H7 (cell line): ENCODE measurements at places on chromosomes 7 and 10.

GRCh38 chr7:76244781-76245391, 43.2 kb downstream of the SRRM3 start:
- peak; percentile 55 for DNase-seq

- DNase-seq: peak; percentile 65
Measured at GRCh38 chr10:111142092-111142768, 65.4 kb downstream of the ADRA2A start.

DNA sequence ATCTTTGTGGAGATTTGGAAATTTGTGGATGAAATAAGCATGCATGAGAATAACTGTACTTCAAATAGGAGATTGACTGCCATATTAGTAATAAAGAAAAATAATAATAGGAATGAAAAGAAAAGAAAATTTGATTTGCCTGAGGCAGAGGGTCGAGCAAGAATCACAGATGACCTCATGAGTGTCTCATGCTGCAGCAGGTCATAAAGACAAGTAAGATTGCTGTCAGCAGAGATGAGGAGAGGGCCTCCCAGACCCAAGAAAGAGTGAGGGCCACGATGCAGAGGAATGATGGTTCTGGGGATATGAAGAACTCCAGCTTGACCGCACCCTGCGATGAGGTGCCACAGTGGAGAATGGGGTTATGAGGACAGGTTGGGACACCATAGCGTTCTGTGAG, 39.2 kb downstream of the TOMM7 start:
- DNase-seq: no peak

DNA sequence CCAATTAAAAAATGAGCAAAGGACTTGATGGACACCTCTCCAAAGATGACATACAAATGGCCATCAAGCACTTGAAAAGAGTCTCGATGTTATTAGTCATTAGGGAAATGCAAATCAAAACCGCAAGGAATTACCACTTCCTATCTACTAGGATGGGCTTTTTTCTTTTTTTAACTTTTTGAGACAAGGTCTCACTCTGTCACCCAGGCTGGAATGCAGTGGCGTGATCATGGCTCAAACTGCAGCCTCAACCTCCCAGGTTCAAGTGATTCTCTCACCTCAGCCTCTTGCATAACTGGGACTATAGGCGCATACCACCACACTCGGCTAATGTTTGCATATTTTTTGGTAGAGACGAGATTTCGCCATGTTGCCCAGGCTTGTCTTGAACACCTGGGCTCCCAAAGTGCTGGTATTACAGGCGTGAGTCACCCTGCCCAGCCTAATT, 13.6 kb downstream of the NKX1-2 start:
- no peak for DNase-seq

DNA sequence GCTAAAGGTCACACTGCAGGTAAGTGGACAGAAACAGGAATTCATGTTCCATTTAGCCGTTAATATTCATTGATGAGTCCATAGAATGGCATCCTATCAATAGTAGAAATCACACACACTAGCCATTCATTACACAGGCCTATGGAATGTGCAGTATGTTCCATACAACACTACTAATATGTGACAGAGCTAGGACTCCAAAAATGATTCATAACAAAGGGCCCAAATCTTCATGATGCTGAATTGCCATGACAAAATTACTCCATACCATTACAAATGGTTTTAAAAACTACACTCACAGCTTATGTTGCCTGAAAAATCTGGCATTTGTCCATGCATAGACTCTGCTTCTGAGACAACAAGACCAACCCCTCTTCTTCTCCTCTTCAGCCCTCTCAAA, 549.1 kb downstream of the XPNPEP1 start:
- DNase-seq: no peak

- DNase-seq: peak; percentile 62
Measured at GRCh38 chr10:6920072-6921019, 340.3 kb upstream of the PRKCQ start.

GRCh38 chr10:6583447-6583846, 3.4 kb upstream of the PRKCQ start:
- no peak for DNase-seq

GRCh38 chr10:126199221-126199998, 188.9 kb downstream of the ADAM12 start:
- DNase-seq: no peak

DNA sequence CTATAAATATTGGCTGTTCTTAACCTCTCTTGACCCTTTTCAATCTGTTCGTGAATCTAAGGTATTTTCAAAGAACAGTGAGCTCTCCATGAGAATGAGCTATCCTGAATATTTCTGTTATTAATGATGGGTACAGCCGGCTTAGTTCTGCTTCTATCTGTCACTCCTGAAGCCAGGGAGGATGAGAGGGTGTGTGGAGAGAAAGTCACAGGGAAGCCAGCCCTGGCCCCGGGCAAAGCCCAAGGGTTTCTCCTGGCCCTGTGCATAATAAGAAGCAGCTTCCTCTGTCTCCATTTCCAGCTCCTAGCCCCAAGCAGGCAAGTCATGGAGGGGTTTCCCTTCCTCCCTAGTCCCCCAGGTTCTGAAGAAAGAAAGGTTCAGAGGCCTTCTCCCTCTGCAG, 151.1 kb downstream of the KCNMA1 start:
- DNase-seq: no peak

DNA sequence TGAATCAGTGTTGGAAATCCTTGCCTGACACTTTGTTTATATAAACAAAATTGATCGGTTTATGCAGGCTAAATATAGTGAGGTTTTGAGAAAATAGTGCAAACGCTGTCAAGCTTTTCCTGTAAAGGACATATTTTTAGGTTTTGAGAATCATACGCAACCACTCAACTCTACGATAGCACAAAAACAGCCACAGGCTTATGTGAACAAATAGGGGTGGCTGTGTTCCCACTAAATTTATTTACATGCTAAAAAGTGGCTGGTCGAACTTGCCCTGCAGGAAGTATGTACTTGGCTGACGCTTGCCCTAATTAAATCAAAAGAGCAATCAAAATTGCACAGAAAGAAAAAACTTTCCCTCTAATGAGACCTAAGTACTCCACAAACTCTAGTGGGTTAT, 234.7 kb upstream of the CACNA2D1 start:
- DNase-seq: no peak

- peak; percentile 26 for DNase-seq
Measured at GRCh38 chr7:83655951-83656556, 7.1 kb upstream of the SEMA3E start.

DNA sequence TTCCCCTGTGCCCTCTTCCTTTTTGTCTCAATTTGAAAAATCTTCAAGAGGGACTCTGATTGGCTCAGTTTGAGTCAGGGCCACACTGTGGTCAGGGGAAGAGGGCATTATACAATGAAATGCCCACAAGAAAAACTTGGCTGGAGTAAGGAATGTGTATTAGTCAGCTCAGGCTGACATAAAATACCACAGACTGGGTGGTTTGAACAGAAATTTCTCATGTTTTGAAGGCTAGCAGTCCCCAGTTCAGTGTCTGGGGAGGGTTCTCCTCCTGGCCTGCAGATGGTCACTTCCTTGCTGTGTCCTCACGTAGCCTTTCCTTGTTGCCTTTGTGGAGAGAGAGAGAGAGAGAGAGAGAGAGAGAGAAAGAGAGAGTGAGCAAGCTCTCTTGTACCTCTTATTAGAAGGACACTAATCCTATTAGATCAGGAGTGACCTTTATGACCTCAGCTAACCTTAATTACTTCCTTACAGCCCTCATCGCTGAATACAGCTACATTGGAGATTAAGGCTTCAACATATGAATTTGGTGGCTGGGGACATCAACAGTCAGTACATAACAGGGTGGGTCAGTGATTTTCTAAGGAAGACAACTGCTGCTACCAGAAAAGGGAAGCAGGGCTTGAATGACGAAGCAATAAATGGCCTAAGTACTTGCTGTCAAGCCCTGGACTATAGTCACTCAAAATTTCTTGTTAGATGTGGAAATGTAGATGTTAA, 25.8 kb upstream of the FAM13C start:
- DNase-seq: no peak

- DNase-seq: no peak
Measured at GRCh38 chr7:141103847-141104429, 30.1 kb downstream of the TMEM178B start.
